Stimulated activated CD8-positive, alpha-beta memory T cell treated with anti-CD3 and anti-CD28 coated beads, Interleukin-7, amount 100 ng/mL, for 1 hour (primary cell): ENCODE measurements at places on chromosomes 1 and 21.

DNA sequence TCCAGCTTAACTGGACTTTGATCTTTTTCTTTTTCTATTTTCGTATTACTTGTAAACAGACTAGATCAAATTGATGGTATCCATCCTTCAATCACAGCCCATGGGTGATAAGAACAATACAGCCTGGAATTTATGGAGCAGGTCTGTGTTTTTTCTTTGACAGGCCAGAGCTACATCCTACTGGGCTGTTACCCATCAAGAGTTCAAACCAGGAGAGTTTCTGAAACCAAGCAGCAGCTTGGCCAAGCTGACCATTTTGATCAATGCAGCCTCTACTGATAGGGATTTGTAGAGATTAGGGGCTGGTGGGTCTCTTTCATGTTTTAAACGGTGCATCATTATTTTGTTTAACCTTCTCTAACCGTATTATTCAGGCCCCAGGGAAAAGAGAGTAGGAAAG is 24.3 kb upstream of the CCDC190 start:
- DNase-seq: no peak

DNA sequence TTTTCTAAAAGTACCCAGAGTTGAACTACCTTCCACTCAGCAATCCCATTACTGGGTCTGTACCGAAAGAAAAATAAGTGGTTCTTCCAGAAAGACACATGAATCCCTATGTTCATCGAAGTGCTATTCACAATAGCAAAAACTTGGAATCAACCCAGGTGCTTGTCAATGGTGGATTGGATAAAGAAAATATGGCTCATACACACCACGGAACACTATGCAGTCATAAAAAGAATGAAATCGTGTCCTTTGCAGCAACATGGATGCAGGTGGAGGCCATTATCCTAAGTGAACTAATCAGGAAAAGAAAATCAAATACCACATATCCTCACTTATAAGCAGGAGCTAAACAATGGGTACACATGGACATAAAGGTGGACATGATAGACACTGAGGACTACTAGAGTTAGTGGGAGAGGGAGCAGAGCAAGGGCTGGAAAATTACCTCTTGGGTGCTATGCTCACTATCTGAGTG is 32.9 kb upstream of the JUN start:
- DNase-seq: no peak

DNA sequence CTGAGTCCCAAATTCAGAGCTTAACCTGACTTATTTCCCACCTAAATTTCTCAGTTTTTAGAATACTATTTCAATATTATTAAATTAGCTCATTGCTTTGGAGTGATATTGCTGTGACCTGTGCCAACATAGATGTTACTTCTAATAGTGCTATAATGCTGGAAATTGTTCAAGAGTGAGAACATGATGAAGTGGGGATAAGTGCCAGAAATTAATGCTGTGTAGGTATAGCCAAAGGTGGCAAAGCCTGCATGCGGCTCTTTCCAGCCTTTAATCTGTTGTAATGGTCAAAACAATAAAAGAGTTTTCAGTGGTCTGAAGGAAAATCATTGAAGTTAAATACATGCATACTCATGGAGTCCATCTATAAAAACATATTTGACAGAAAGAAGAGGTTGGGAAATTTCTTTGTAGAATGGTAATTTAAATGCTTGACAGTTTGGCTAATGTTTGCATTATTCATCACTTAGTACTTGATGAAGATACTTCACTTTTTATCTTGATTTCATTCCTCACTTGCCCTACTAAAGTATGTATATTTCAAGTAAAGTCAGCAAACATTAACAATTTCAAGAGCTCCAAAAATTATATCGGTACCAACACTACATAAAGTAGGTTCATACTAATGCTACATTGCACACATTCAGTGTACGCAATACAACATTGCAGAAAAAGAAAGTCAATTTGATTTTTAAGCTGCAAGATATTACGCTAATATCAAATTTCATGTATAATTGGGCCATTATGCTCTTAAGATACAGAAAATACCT is 82.1 kb downstream of the OLFM3 start:
- no peak for DNase-seq

DNA sequence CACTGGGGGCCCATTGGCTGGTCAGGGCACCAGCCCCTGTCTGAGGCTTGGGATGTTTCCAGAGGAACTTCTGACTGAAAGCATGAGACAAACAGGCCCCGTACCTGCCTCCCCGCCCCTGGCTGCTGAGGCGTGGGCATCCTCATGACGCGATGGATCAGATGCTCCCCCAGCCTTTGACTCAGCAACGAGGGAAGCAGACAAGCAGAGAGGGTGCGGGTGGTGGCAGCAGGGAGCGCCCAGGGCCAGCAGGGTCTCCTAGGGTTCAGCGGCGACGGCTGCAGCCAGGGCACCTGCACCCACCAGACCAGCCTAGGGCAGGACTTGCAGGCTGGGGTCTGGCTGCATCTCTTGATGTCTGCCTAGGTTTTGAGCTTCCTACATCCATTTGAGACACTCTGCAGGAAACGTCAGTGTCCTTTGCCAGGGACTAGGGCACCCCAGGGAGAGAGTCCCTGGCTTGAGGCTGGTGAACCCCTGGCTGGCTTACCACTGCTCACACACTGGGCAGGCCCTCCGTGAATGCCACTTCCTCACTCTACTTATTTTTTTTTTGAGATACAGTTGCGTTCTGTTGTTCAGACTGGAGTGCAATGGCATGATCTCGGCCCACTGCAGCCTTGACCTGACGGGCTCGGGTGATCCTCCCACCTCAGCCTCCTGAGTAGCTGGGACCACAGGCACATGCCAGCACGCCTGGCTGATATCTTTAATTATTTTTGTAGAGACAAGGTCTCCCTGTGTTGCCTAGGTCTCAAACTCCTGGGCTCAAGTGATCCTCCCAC is 63.3 kb downstream of the DHRS3 start:
- no peak for DNase-seq

GRCh38 chr21:36535618-36536241 is 55.8 kb upstream of the CLDN14 start:
- no peak for DNase-seq

DNA sequence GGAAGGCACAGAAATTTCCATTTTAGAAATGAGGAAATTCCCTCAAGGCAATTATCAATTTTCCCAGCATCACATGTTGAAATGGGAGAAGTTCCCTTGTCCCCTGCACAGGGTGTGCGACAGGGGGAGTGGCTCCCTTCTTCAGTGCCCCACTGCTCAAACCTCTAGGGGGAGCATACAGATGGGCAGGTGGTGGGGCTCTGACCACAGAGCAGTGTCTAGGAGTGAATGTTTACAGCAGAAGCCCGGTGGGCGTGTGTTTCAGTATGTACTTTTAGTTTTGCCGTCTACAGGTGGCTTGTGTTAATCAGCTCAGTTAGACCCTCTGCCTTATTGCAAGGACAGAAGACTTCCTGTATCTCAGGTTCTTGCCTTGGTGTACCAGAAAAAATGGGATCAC is 493.7 kb upstream of the PLXNA2 start:
- DNase-seq: no peak

DNA sequence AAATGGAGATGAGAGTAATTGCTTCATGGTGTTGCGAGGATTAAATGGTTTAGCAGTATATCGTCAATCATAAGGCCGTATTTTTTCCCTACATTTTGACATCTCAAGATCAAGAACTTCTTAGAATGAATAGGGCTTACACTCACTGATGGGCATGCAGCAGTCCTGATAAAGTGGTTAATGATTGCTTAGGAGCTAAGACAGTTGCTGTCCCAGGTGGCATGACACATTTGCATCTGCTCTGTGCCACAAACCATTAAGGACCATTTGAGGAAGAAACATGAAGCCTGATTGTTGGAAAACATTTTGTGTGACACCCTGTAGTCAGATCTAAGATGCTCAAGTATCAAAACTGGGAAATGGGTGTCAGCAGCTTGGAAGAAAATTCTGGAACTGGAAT is 81.0 kb upstream of the SGIP1 start:
- no peak for DNase-seq

DNA sequence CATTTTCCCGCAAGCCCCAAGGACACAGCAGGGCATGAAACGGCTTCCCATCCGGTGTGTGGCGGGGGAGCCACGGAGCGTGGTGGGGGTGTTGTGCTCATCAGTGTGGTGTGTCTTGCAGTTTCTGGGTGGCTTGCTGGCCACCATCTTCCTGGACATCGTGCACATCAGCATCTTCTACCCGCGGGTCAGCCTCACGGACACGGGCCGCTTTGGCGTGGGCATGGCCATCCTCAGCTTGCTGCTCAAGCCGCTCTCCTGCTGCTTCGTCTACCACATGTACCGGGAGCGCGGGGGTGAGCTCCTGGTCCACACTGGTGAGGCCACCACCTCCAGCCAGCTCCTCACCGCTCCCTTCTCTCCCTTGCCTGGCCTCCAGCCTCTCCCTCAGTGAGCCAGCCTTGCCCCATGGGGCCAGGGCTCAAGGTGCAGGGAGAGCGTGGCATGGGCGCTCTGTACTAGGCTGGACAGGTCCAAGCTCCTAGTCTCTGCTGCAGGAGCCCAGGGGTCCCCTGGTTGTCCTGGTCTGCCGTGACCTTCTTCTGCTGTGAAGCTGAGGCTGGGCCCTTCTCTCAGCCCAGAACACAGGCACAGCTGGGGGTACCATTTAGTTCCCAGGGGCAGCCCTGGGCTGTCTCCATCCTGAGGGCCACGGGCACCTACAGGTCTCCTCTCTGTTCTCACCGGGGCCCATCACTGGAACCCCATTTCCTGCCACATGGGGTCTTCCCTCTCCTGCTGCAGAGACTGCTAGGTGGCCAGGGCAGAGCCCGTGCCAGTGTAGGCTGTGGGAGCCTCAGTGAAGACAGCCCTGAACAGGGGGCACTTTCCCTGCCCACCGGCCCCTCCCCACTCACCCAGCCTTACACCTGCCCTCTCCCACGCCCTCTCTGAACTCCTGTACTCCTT is 12.6 kb downstream of the AGTRAP start:
- DNase-seq: no peak
